AG09309 (cell line): ENCODE measurements at places on chromosomes 11 and 22.

- DNase-seq = no peak
Observed at GRCh38 chr11:109150581-109150980, 271.4 kb upstream of the C11orf87 start.

DNA sequence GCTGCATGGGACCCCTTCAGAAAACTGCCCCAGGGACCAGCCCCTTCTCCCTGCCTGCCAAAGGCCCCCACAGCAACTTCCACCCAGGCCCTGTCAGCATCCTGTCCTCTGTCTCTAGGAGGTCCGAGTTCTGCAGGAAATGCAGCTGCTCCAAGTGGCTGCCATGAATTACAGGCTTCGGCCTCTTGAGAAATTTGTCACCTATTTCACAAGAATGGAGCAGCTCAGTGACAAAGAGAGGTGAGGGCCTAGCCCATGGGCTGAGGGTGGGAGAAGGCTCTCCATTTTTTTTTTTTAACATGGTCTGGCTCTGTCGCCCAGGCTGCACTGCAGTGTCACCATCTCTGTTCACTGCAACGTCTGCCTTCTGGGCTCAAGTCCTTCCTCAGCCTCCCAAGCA, 7.3 kb downstream of the RGL4 start:
- DNase-seq = no peak

GRCh38 chr11:120208777-120209176, 2.1 kb upstream of the OAF start:
- DNase-seq = no peak

DNA sequence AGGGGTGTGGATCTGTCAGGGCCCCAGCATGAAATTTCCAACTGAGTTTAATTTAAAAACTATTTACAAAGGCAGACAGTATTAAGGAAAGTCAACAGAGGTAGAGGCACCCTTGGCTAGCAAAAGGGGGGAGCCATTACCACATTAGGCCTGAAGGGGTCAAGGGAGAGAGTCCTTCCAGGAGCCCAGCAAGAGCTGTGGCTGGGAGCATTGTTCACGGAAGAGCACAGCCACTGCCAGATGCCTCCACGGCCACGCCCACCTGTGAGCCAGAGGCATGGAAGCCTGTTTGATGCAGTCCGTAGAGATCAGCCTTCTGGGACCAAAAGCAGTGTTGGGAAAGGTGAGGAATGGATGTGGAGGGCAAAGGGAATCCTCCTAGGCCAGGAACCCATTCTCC, 102.6 kb downstream of the GALNT18 start:
- DNase-seq = no peak

GRCh38 chr11:100878474-100878873, 191.4 kb downstream of the ARHGAP42 start:
- DNase-seq = peak; percentile 67

- DNase-seq = no peak
Observed at GRCh38 chr11:5694642-5695041, 5.1 kb downstream of the TRIM22 start.

DNA sequence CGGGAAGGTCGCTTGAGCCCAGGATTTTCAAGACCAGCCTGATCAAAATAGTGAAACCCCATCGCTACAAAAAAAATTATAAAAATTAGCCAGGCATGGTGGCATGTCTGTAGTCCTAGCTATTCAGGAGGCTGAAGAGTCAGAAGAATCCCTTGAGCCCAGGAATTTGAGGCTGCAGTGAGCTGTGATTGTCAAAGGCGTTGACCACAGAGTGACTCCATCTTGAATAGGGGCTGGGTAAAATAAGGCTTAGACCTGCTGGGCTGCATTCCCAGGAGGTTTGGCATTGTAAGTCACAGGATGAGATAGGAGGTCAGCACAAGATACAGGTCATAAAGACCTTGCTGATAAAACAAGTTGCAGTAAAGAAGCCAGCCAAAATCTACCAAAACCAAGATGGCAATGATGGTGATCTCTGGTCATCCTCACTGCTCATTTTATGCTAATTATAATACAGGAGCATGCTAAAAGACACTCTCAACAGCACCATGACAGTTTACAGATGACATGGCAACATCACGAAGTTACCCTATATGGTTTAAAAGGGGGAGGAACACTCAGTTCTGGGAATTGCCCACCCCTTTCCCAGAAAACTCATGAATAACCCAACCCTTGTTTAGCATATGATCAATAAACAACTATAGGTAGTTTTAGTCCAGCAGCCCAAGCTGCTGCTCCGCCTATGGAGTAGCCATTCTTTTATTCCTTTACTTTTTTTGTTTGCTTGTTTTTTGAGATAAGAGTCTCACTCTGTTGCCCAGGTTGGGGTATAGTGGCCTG, 2.8 kb upstream of the RDX start:
- no peak for DNase-seq

GRCh38 chr22:21827628-21828267, 39.7 kb downstream of the MAPK1 start:
- no peak for DNase-seq

- no peak for DNase-seq
Observed at GRCh38 chr22:31333641-31334040, 12.5 kb downstream of the PATZ1 start.

DNA sequence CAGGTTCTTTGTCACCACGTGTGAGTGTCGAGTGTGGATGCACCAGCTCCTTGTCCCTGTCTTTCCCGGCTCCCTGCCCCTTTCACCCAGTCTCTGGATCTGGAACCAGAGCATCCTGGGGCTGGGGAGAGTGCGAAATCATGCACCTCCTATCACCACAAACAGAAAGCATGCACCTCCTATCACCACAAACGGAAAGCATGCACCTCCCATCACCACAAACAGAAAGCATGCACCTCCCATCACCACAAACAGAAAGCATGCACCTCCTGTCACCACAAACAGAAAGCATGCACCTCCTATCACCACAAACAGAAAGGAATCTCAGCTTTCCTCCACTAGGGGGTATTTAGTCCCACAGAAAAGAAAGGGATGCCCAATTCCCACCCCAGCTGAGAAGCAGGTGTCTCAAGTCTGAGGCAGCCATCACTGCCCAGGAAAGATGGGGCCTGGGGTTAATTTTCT, 5.9 kb upstream of the GLB1L3 start:
- DNase-seq = no peak

GRCh38 chr11:66614073-66614472, 2.4 kb upstream of the RBM14 start:
- DNase-seq = no peak

GRCh38 chr22:47352920-47353700, 590.7 kb downstream of the TBC1D22A start:
- DNase-seq = no peak

DNA sequence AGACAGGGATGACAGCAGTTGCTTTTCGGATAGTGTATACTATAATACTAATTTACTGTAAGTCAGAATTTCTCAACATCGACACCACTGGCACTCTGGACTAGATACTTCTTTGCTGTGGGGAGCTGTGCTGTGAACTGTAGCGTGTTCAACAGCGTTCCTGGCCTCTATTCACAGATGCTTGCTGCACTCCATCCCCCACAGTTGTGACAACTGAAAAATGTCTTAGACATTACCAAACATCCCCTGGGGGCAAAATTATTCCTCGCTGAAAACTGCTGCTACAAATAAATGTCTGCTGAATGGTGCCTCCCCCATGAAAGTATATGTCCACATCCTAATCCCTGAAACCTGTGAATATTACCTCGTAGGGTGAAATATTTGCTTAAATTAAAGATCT, 7.5 kb upstream of the SLC15A3 start:
- no peak for DNase-seq

- DNase-seq = no peak
Observed at GRCh38 chr11:134055029-134055428, 13.8 kb upstream of the JAM3 start.

GRCh38 chr11:128548649-128549255, 38.6 kb downstream of the ETS1 start:
- DNase-seq = no peak

DNA sequence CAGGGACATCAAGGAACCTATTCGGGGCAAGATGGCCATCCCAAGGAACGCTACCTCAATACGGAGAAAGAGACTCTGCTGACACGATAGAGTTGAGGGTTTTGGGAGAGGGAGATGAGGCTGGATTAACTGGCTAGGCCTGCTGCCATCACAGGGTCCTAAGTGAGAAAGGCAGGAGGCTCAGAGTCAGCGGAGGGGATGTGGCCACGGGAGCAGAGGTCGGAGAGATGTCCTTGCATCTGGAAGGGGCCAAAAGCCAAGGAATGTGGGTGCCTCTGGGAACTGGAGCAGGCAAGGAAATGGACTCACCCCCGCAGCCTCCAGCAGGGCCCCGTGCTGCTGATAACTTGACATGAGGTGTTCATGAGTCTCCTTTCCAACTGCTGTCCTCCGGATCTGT, 31.0 kb upstream of the RFPL3 start:
- no peak for DNase-seq

DNA sequence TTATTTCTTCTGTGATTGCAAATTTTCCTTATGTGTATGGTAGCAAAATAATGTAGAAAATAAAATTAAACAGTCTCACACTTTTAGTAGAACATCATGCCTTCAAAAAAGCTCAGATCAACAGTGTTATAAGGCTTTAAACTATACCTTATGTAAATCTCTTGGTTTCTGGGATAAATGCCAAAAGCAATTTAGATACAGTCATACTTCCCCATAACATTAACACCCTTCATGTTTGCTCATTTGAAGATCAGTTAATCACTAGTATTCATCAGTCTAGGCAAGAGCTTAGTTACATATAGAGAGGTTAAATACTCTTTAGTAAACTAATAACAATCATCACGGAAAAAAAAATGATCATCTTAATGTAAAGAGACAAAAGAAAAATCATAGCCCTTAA, 421.8 kb upstream of the ANO3 start:
- DNase-seq = no peak

DNA sequence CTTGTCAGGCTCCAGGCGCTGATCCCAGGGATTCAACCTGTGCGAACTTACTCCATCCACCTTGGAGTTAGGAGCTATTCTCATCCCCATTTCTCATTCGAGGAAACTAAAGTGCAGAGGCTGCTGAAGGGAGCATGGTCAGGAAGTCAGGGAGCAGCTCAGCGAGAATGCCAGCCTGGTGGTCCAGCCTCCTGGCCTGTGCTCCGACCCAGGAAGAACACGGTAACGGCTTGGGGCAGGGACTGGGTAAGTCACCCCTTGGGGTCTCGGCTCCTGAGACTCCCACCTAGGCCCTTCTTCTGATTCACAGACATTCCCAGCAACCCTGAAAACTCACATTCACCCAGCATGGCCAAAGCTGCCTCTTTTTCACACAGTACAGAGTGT, 132.8 kb downstream of the CRYBB2 start:
- DNase-seq = no peak

GRCh38 chr11:8733852-8734251, 51.3 kb downstream of the RPL27A start:
- DNase-seq = no peak

DNA sequence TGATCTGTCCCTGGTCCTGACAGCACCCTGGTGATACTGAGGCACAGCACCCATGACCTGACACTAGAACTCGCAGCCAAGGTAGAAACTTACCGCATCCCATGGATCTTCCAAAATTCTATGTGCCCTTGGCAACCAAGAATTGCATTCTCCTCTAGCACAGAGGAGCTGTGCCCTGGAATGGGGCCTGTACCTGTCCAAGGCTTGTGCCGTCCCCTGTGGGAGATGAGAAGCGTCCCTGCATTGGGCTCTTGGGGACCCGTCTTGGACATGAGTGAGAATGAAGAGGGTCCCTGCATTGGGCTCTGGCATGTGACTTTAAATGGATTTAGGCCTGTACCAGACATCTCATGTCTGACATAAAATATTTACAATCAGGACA, 67.1 kb downstream of the GGTLC2 start:
- DNase-seq = no peak

DNA sequence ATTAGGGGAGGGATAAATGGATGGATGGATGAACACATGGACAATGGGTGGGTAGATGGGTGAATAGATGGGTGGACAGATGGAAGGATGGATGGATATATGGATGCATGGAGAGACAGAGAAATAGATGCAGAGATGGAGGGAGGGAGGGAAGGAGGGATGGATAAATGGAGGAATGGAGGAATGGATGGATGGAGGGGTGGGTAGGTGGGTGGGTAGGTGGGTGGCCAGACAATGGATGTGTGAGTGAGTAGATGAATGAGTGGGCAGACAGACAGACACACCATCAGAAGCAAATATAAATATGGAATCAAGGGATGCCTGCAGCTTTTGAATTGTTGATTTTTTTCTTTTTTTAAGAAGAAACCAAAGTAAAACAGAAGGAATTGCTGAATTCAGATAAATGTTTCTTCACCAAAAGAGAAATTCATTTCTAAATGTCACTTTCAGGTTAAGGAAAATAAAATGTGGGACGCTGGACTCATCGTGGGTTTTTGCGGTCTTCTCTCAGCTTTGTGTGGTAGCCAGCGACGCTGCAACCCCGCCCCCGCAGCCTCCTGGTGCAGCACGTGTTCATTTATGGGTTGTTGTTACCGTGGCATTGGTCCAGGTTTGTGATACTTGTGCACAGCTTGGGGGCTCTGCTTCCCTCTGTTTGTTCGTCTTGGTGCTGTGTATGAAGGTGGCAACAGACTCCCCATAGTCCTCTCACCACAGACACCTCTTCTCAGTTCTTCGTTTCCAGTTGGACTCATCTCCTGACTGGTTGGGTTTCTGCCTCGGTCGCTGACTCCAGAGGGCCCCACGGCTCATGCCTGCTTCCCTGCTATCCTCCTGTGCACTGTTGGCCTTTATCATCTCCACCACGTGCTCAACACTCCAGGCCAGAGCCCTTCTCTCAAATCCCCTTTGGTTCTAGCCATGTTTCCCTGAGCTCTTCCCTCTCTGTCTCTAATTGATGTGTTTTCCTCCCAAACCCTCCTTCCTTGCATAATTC, 76.4 kb downstream of the CDKN1C start:
- no peak for DNase-seq

DNA sequence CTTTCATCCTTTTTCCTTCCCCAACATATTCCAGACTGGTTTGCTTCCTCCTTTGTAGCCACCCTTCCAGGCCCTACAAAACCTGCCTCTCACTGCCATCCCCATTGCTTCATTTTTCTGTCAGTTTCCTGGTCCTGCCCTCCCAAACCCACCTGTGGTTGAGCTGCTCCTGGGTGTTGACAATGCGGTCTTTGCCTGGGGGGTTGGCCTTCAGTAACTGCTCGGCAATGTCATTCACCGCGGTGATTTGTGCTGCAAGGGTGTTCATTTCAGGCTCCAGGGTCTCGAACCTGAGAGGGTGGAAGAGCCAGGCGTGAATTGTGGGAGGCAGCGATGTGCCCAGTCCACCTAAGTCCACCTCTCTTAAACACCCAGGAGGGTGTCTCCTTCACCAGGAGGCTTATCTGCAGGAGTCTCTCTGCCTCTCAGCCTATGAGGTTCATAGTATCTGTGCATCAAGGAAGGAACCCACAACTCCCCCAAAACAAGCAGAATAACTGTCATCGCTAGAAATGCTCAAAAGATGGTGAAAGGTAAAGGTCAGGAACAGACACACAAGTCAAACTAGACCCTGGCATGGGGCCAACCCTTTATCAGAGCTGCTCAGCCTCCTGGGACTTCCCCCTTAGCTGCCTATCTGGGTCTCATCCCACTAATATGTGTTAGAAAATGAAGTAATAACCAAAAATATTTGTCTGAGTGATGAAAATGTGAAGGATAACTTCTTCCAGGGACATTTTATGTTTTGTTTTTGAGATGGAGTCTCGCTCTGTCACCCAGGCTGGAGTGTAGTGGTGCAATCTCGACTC, 23.9 kb upstream of the RBM4B start:
- no peak for DNase-seq

GRCh38 chr11:78834886-78835285, 260.2 kb upstream of the NARS2 start:
- DNase-seq = no peak
